Erythroblast (primary cell): ENCODE measurements at places on chromosomes 7 and 10.
A peak's percentile ranks its signal among the peaks of the same experiment; 100 is the strongest.

DNA sequence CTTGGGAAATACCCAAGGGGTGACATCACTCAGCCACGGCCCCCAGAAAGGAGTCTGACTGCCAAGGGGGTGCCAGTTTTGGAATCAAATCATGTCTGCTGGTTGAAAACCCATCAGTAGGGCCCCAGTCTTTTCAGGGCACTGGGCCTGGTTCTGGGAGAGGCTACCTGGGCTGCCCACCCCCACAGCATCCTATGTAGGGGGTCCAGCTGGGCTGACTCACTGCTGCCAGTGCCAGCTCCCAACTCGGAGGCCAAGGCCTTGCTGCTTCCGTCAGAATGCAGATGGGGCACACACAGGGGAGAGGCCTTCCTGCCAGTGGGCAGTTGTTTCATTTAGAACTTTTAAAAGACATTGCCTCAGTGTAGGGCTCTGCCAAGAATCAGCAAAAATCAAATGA lies 39.5 kb upstream of the DMBT1 start:
- no peak for DNase-seq

DNA sequence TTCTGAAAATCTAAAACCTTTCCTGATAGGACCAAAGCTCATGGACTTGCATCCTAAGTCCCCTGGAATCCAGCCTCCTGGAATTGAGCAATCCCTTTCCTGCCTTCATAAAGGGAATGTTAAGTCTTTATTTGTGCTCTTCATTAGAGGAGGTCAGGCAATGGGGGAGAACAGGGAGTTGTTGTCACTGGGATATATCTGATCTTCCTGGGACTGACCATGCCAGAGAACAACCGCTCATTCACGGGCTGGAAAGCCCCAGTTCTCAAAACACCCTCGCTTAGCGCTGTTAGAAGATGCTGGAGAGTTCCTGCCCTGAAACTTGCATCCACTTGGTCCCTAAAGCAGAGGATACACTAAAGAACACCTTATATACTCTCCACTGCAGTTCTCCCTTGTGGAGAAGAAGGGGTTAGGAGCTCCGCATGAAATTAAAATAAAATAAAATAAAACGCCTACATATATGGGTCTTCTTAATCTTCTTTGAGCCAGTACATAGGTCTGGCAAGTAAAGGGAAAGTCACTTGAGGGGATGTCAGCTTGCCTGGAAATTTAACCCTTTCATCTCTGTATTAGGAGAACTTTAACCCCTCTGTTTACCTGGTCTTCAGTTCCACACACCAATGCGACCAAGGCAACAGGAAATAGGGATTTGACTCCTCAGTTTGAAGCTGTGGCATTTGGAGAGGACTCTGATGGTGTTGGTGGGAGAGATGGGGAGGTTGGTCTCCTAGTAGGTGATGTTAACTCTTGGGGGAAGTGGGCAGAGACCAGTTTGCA lies 1.2 kb downstream of the SORCS1 start:
- no peak for DNase-seq

DNA sequence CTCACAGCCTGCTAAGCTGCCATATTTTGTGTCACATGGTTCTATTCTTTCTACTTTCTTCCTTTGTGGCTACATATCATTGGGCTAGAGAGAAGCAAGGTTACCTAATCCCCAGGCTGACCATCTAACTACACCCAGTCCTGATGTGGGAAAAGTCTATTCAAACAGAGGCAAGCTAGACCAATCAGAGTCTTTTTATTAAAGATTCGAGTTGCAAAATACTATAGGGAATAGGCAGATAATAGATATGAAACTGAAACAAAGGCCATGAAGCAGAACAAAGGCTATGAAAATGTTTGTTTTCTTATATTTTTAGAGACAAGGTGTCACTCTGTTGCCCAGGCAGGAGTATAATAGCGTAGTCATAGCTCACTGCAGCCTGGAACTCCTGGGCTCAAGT lies 36.7 kb downstream of the MTERF1 start:
- no peak for DNase-seq

DNA sequence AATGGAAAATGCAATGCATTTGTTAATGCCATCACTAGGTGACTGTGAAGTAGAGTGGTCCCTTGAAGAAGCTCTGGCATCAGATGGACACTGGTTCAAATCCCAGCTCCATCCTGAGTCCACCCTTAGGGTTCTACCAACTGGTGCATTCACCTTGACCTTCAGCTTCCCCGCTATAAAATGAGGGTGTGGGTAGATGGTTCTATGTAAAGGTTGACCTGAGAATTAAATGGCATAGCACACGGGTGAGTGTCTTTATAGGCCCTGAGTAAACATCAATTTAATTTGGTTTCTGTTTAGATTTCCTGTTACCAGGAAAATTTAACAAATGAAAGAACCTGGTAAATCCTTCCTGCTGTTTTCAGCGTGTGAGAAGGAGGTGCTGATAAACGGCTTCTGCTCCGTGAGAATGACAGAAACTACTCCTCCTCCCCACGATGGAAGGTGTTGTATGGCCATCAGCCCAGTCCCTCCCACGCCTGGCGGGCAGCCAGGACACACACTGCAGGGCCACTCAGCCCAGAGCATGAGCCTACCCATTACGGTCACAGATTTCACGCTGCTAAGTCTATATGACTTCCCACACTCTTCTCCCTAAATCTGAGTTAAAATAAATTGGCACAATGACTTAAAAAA lies 210.1 kb downstream of the TNS3 start:
- peak; percentile 68 for DNase-seq

- no peak for DNase-seq
Observed at GRCh38 chr7:15397922-15398760, 163.7 kb downstream of the AGMO start.

- peak; percentile 81 for DNase-seq
Observed at GRCh38 chr7:77727936-77728701, 31.9 kb downstream of the RSBN1L start.
